ENCODE measurements at places on chromosomes 11 and 22. TPM values are rescaled to one million over a fixed set of nuclear protein-coding genes. Genes with fewer than 3 reads are reported as not detected.
A peak's percentile ranks its signal among the peaks of the same experiment; 100 is the strongest.

DNA sequence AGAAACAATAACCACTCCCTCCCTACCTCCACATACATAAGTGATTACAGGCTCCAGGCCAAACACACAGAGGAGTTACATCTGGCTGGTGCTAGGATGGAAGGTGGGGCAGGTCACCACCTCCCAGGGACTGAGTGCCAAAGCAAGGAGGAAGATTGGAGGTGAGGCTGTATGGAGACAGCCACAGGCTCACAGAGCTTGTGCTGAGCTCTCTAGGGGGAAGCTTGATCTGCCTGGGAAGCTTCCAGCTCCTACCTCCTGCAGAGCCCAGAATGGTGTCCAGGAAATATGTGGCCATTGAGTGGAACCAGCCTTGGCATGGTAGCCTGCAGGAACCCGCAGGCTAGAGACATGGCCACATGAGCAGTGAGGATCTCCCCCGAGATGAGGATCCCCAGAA, 3.6 kb upstream of the MED15 start:
- no peak for DNase-seq

DNA sequence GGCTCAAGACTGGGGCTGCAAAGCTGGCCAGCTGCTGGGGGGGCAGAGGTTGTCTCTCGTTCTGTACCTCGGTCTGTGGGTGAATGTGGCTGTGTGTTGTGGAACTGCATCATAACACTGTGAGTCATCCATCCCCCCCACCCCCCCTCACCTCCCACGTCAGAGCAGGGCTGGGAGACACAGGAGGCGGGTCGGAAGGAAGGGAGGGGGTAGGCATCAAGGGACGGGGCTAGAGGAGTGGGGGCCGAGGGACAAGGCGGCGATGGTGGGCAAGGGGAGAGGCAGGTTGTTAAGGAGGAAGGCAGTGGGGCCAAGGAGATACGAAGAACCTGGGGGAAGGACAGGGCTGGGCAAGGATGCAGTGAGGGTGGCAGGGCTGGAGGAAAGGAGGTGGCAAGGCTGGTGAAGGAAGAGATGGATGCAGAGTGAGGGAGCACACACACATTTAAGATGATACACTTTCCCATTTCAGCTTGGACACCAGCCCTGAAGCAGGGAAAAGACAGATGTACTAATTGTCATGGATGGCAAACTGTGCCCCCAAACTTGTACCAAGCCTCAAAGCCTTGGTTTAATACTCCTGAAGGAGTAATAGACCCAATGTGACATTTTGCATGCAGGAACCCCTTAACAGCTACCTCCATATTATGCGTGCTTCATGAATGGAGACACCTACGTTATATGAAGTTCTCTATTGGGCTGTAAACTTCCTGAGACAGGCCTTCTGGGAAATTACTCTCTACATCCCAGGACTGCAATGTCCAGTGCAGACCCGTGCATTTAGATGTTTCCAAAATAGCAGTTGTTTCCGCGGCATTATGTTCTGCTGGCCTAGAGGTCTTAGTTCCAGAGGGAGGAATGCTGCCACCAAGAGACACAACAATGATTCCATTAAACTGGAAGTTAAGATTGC, at the start of gene YPEL4:
Gene YPEL4 (minus strand): TSS at position 87 of the 913 bp plus-strand sequence. CDS start 2,805 bp downstream, outside the sequence.
- peak; percentile 78 for DNase-seq

GRCh38 chr11:44627911-44628729, 62.7 kb downstream of the CD82 start:
- no peak for DNase-seq

GRCh38 chr11:31809857-31810778, 1.0 kb downstream of the PAX6 start:
- DNase-seq = no peak

- DNase-seq = no peak
These were observed 191.4 kb downstream of the TENM4 start for GRCh38 chr11:79249295-79249993.

DNA sequence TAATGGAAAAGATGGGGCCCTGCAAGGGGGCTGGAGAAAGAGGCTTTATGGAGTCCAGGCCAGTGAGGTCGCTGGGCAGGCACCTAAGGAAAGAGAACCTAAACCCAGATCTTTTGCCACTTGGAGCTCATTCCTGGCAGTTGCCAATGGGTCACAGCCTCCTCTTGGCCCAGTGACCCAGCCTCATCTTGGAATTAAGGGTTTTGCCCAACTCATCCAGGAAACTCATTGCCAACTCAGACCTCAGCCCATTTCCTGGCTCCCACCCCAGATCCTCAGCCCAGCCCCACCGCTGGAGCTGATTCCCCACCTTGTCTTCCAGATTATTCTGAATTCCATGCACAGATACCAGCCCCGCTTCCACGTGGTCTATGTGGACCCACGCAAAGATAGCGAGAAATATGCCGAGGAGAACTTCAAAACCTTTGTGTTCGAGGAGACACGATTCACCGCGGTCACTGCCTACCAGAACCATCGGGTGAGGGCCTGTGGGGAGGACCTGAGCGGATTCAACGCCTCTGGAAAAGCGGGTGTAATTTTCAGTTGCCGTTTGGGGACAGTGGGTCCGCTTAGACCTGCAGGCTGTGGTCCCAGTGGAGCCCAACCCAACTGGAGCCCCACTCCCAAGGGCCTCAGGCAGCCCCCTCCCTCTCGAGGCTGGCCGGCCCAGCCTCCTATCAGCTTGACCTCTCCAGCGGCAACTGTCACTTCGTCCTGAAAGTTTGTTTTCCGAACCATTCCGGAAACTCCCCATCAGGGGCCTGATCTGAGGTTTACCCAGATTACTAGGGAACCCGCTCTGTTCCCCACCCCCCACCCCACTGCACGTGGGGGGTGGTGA, 4.3 kb downstream of the TBX1 start:
- DNase-seq = no peak

GRCh38 chr11:22405377-22405776, 67.2 kb downstream of the SLC17A6 start:
- DNase-seq = no peak

- peak; percentile 14 for DNase-seq
These were observed 434 bp downstream of the BANF1 start for GRCh38 chr11:66002648-66003225.

DNA sequence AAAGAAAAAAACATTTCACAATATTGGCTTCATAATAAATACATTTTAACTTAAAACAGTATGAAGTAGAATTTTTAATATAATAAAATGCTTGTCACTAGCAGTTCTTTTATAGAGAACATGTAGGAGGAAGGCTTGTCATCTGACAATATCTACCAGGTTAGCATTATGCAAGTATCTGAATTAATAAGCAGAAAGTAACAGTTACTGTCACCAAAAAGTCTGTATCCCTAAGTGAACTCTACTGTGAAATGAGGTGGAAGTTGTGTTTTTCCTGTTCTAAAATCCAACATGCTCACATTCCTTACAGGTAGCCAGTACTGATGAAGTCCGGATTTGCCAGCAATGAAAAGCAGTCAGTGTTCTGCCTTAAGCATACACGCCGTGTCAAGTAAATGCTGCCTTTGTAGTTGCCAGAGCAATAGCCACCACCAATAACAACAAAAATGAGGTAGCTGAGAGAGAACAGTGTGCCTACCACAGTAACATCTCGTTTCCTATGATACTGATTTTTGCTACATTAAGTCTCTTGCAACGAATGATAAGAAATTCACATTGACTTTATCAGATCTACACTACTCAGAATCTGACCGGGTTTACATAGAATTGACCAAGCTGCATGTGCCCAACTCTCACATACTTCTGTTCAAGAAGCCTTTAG, 95.5 kb downstream of the SIK3 start:
- DNase-seq = peak; percentile 27

GRCh38 chr11:105137286-105137685, 2.3 kb downstream of the CARD18 start:
- no peak for DNase-seq

GRCh38 chr11:89583580-89583979, 92.4 kb upstream of the NOX4 start:
- DNase-seq = no peak

GRCh38 chr11:12691473-12691872, 17.3 kb downstream of the TEAD1 start:
- DNase-seq = no peak

- peak; percentile 76 for DNase-seq
These were observed 757 bp upstream of the HINFP start for GRCh38 chr11:119120639-119121007.

DNA sequence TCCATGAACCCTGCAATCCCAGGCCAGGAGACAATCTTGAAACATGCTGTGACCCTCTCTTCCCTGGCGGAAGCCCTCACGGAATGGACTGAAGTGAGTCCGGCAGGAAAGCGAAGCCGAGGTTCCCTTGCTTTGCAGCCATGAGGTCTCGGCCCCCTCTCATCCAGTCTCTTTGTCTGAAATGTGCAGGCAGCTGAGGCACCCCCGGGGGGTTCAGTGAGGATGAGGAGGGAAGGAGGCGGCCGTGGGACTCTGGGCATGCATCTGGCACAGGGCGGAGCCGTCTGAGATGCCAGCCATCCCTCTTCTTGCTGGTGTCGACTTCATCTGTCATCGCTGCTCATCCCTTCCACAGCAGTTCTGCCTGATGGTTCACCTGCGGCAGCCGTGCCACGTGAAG, 1485.7 kb downstream of the BRD1 start:
- no peak for DNase-seq

GRCh38 chr11:76918941-76919386, 58.2 kb downstream of the ACER3 start:
- peak; percentile 62 for DNase-seq

- no peak for DNase-seq
These were observed 47.7 kb upstream of the GAB2 start for GRCh38 chr11:78465169-78465942.

GRCh38 chr11:68041617-68042218, 2.9 kb downstream of the TCIRG1 start:
- DNase-seq = no peak

DNA sequence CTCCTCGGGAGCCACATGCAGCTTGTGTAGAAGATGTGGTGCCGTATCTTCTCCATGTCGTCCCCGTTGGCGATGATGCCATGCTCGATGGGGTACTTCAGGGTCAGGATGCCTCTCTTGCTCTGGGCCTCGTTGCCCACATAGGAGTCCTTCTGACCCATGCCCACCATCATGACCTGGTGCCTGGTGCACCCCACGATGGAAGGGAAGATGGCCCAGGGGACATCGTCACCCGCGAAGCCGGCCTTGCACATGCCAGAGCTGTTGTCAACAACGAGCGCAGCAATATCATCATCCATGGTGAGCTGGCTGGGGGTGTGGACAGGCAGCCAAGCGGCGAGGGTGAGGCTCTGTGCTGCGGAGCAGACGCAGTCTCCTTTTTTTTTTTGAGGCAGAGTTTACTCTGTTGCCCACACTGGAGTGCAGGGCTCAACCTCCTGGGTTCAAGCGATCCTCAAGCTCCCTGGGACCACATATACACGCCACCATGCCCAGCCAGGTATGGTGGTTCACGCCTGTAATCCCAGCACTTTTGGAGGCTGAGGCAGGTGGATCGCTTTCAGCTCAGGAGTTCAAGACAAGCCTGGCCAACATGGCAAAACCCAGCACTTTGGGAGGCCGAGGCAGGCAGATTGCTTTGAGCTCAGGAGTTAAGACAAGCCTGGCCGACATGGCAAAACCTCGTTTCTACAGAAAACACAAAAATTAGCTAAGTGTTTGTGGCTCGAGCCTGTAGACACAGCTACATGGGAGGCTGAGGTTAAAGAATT, 17.3 kb upstream of the EP300 start:
- DNase-seq = no peak

- peak; percentile 61 for DNase-seq
These were observed 28.8 kb upstream of the MOB2 start for GRCh38 chr11:1515082-1516060.

DNA sequence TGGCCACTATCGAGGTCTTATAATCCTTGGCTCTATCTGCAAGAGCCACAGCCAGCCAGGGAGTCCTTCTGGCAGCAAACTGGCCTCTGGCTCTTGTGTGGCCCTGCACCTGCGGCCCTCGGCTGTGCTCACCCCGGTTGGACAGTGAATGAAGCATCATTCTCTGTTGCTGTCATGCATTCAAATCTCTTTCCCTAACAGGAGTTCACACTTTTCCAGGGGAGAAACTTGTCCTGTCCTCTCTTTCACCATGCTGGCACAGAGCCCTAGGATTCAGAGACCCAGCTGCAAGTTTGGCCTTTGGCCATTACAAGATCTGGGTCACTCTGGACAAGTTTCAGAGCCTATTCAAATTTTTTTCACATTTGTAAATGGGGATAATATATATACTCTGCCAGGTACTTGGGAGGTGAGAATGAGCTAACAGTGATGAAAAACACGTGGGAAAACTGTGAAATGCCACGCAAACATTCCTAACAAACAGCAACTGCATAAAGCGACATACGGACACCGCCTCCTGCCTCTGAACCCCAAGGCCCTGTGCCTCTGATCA, 34.2 kb downstream of the TMEM184B start:
- DNase-seq = no peak

DNA sequence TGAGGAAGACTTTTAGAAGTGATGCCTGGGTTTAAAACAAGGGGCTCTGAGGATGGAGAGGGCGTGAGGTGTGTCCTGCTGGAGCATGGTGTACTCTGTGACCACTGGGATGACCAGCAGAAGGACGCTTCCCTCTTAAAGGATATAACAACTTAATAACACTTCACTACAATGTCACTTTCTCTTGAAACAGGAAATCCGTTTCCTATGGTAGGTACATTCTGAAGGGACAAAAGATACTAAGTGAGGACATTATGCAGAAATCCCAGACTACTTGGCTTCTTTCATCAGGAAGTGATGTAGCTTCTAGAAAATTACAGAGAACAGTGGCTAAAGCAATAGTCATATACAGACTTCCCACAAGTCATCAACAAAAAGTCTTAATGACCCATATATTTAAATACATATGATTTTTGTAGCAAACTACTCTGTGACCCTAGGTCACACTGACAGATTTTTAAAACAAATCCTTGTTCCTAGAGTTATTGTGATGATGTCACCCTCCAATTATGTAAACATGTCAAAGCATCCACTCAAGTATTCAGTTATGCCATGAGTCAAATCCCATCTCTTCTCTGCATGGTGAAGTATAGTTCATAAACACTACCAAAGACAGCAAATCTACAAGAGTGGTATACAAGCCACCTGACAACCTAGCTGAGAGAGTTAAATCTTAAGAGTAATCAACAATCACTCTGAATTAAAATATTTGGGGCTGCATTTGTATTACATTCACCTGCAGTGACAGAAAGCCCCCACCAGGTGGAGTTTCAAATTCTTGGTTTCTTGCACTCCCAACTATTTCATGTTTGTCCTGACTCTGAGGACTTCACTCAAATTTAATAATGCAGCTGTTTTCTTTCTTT, 32.8 kb downstream of the PITPNB start:
- no peak for DNase-seq

GRCh38 chr11:62552485-62553079, 6.0 kb upstream of the AHNAK start:
- no peak for DNase-seq

The POU2AF3 gene
- 9.0 TPM for polyA plus RNA-seq

The OAF gene
- polyA plus RNA-seq = 49.9 TPM

The SPON1 gene
- 57.4 TPM for polyA plus RNA-seq

The CHKB gene
- polyA plus RNA-seq = 105 TPM

The C11orf87 gene
- 0.09 TPM for polyA plus RNA-seq

The TSSK2 gene
- not detected for polyA plus RNA-seq

The JAM3 gene
- polyA plus RNA-seq = 52.9 TPM

The GNAZ gene
- polyA plus RNA-seq = 7.8 TPM

The FAM227A gene
- polyA plus RNA-seq = 12.4 TPM
